ENCODE measurements at places on chromosomes 11 and 22. TPM values are rescaled to one million over a fixed set of nuclear protein-coding genes. Genes with fewer than 3 reads are reported as not detected.
A peak's percentile ranks its signal among the peaks of the same experiment; 100 is the strongest.

Gene C22orf39
- 47.7 TPM for total RNA-seq

GRCh38 chr11:44502506-44502905 lies 63.0 kb upstream of the CD82 start:
- DNase-seq, result no peak

DNA sequence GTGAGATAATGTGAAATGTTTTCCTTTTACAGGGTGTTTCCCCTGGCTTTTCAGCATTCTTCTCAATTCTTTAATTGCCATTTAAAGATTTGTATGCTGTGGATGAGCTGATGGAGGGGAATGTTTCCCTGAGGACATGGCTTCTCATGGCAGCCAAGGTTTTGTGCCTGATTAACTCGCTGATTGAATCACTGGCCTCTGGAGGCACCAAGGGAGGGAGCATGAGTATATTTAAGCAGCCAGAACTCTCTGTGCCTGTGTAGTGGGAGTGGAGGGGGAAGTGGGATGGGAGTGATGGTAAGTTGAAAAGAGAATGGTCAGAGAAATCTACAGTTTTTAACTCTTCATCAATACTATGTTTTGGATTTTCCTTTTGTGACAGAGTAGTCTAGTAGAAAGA lies 88.7 kb downstream of the STIM1 start:
- no peak for DNase-seq

- no peak for DNase-seq
Observed at GRCh38 chr11:124153821-124154220, 29.3 kb upstream of the OR10D3 start.

DNA sequence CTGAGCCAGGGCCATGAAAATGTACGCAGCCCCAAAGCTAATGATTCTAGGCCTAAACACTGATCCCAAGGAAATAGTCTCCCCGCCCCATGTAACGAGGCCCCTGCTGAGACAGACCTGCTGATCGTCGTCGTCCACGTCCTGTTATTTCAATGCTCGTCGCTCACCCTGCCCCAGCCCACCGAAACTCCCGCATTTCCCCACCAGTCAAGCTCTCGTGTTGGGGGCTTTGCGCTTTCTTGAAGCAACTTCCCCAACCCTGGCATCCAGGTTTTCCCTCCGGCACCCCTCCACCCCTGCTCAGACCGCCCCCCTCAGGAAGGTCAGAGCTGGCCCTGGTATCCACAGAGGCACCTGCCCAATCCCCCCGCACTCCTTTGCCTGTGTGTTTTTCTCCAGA lies 58.8 kb upstream of the LINC01488 start:
- DNase-seq, result no peak

DNA sequence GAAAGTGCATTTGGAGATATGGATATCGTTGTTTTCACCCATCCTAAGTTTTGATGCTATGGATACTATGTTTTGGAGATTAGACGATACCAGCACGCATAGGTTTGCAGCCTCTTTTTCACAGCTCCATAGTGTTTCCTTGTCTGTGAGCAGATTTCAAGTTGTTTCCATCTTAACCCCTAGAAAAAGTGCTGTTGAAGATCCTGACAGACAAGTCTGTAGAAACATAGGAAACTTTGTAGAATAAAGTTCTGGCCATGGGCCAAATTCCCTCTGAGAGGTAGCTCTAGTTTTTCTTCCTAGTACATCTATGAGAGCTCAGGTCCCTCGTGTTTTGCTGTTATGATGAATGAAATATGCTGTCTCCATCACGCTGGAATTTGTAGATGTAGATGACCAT lies 32.4 kb downstream of the ST3GAL4 start:
- DNase-seq, result no peak

Gene OR6A2
- total RNA-seq, result 0.56 TPM

Gene GUCD1
- 64.9 TPM for total RNA-seq

Gene MMP10
- not detected for total RNA-seq

GRCh38 chr11:130995266-130995665 lies 79.0 kb upstream of the SNX19 start:
- no peak for DNase-seq

- no peak for DNase-seq
Observed at GRCh38 chr22:46679706-46680269, 58.3 kb downstream of the CERK start.

Gene OR2AT4
- not detected for total RNA-seq

DNA sequence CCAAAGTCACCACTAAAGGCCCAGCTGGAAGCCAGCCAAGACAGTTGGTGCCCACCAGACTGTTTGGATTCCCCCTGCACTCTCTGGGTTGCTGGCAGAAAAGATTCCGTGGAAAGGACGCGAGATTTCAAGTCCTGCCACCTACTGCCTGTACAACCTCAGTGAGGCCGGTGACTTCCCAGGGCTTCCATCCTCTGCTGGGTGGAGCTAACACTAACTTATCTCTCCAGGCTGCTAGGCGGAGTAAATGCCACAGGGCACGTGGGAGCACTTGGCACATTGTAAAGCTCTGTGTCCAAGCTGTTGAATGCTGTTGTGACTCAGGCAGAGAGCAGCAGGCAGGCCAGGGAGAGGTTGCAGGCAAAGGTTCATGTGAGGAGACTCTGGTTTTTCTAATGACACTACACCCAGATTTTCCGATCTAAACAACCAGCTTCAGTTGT lies 50.9 kb upstream of the CDON start:
- DNase-seq, result no peak

Gene B4GALNT4
- 418 TPM for total RNA-seq

DNA sequence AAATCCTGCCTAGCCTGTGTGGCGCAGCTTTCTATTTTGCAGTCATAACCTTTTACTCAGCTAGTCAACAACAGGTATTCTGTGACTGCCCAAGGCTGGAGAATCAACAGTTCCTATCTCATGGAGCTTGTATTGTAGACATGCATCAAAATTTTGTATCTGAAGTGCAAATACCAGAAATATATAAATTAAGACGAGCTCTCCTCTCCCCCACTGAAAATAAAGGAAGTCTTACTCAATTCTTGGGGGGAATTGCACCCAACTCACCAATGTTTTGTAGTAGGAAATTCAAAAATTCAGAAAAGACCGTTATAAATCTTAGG lies 153.4 kb downstream of the NCAM1 start:
- no peak for DNase-seq

GRCh38 chr11:125329786-125330185 lies 165.2 kb downstream of the PKNOX2 start:
- DNase-seq, result no peak

- no peak for DNase-seq
Observed at GRCh38 chr11:76703707-76704106, 33.2 kb upstream of the LRRC32 start.

DNA sequence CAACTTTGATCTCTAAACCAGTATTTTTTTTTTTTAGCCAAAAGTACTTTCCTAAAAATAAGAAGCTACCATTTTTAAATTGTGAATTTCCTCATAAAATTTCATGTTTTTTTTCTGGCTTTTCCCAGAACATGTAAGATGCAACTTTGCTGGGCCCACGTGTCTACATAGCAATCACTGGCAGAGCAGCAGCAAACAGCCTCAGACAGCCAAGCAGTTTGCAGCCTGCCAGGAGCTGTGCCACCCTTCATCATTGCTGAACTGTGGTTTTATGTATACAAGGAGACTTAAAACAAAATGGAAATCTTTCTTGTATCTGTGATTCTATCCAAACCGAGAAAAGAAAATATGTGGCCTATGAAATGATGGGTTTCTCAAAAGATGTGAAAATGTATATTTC lies 110.2 kb downstream of the GRIA4 start:
- no peak for DNase-seq

DNA sequence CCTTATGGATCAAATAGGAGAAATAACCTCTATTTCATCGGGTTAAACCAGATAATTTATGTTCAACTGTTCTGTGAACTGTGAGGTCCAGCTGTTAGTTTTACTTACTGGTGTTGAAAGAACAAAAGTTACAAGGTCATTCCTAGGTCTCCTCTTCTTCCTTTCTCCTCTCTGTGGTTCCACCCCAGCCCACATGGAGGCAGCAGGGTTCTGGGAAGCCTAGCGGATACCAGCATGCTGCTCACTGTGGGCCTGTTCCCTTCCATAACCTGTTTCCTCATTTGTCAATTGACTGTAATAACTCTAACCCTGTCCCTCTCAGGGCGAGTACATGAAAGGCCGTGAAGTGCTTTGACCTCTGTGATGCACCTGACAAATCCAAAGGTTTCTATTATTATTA lies 27.8 kb downstream of the RELT start:
- peak; percentile 72 for DNase-seq

DNA sequence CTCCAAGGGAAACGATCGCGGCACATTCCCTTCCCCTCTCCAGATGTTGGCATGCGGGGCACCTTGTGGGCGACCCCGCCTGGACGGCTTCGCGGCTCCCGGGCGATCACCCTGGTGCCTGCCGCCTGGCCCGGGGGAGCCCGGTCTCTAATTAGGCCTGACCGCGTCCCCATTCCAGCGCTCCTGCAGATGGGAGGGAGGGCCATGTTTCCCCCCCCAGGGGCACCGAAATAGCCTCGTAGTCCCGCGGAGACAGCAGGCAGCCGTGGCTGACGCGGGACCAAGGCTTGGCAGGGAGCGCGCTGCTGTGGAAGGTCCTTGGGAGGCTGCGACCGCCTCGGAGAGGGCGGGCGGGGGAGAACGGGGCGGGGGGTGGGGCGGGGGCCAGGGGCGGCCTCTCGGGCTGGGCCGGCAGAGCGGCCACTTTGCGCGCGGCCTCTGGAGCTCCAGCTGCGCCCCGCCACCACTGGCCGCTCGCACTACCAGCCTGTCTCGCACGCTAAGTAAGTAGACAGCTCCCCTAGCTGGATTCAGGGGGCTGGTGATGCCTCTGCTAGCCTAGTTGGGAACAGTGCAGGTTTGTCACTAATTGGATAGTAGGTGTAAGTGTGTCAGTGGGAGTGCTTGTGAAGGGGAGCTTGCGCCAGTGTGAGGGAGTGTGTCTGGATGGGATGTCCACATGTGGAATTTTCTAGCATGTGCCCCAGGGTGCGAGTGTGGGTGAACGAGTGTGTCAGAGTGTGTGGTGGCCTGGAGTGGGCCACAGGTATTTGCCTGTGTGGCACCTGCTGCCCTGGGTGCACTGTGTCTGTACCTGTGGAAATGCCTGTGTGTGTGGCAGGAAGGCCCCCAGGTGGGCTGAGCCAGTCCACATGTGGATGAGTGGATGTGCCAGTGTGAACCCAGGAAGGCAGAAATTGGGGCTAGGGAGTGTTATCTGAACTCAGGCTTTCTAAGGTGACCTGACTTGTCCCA lies at the start of gene INSC:
INSC (plus strand) TSS at position 423 of the 975 bp plus-strand sequence. CDS start 34,252 bp downstream, outside the sequence.
- DNase-seq, result peak; percentile 38

DNA sequence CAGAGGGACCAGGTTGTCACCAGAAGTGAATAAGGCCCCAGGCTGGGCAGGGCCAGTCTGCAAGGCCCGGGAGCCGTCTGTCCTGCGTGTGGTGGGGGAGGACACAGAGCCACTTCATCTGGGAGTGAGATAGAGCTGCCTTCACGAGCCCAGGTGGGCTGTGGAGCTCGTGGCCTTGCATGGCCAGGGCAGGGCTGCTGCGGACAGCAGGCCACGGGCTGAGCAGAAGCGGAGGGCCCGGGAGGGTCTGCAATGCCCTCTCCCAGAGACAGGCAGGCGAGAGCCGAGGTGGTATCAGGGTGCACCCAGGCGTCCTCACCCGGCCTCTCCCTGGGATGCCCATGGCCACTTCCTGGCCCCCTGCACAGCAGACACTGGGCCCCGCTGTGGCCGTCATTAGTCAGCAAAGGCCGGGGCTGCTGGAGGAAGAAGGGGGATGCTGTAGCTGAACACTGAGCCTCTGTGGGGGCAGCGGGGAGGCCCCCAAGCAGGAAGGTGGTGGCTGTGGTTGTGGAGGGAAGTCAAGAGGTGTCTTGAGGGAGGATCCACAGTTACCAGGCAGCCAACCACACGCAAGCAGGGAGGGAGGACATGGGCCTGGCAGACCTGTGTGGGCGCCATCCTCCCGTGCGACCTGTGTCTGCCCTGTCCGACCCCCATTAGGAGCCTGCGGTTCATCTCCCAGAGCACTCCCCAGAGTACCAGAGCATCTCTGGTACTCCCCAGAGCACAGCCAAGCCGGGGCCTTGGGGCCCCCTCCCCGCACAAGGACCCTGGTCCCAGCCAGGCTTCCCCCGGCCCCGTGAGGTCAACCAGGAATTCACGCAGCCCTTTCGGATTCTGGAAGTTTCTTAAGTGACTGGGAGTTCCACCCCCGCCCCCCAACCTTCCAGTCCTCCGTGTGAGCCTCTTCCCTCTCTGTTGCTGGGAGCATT lies 1109.5 kb downstream of the BRD1 start:
- no peak for DNase-seq

Gene GP1BB
- 8.3 TPM for total RNA-seq

GRCh38 chr11:116173506-116173905 lies 599.3 kb downstream of the BUD13 start:
- no peak for DNase-seq

- DNase-seq, result no peak
Observed at GRCh38 chr11:95338430-95338991, 107.5 kb upstream of the SESN3 start.

- no peak for DNase-seq
Observed at GRCh38 chr11:83219095-83219494, 25.6 kb downstream of the ANKRD42 start.

Gene DUSP18
- total RNA-seq, result 8.0 TPM

- peak; percentile 91 for DNase-seq
Observed at GRCh38 chr11:79493555-79494171, 52.8 kb upstream of the TENM4 start.

Gene OR51B4
- not detected for total RNA-seq

- DNase-seq, result no peak
Observed at GRCh38 chr22:27298332-27298731, 503.2 kb downstream of the MN1 start.

DNA sequence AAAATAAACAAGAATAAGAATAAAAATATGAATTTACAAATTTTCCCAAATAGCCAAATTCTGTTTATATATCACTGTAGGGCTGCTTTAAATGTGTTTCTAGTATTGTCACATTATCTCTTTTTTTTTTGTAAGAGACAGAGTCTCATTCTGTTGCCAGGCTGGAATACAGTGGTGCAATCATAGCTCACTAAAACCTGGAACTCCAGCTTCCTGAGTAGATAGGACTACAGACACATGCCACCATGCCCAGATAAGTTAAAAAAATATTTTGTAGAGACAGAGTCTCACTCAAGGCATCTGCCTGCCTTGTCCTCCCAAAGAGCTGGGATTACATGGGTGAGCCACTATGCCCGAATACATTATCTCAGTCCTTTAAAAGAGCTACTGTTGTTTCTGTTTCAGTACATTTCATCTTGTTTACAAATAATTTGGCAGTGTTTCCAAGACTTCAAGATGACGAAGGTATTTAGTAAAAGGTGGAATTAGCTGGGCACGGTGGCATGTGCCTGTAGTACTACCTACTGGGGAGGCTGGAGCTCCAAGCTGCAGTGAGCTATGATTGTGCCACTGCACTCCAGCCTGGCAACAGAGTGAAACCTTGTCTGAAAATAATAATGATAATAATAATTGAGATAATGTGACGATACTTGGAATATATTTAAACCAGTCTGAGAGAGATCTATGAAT lies 6.0 kb downstream of the FOLH1 start:
- DNase-seq, result no peak

DNA sequence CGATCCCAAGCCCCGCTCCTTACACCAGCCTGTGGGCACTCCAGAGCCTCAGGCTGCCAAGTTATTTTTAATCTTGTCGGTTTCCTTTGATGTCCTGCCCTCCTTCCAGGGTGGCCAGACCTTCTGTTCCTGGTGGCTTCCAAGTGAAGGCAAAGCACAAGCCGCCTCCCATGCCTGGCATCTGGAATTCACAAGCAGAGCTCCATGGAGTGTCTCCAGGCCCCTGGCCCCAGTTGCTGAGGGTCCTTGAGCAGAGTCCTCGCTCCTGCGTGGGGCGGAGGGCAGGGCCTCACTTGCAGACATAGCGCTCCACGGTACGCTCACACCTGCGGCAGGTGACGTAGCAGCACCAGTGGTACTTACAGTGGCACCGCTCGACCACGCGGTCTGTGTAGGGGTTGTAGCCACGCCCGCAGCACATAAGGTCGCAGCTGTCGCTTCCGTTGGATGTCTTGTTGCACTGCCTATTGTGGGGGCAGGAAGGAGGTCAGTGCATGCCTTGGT lies 19.5 kb downstream of the WNT11 start:
- DNase-seq, result no peak

Measured in glutamatergic neuron (in vitro differentiated cells).